ENCODE measurements at places on chromosomes 2 and 18. TPM values are rescaled to one million over a fixed set of nuclear protein-coding genes. Genes with fewer than 3 reads are reported as not detected.

PLCD4 gene
- 1.6 TPM for total RNA-seq

CHN1 gene
- total RNA-seq, result 13.3 TPM

TMEFF2 gene
- not detected for total RNA-seq

CHAC2 gene
- 1.5 TPM for total RNA-seq

OBSL1 gene
- 151 TPM for total RNA-seq

SULT6B1 gene
- not detected for total RNA-seq

IRS1 gene
- 18.8 TPM for total RNA-seq

RASGRP3 gene
- total RNA-seq, result 16.2 TPM

SPDYA gene
- 5.3 TPM for total RNA-seq

CD8A gene
- 3.4 TPM for total RNA-seq

ALPP gene
- not detected for total RNA-seq

GPR55 gene
- total RNA-seq, result not detected

IGFBP5 gene
- 2,105 TPM for total RNA-seq

RIT2 gene
- not detected for total RNA-seq

PAX8 gene
- total RNA-seq, result 2.4 TPM

BCL11A gene
- 0.41 TPM for total RNA-seq

TBR1 gene
- not detected for total RNA-seq

GKN2 gene
- total RNA-seq, result not detected

ZNF385B gene
- 1.9 TPM for total RNA-seq

PROKR1 gene
- total RNA-seq, result not detected

MOGAT1 gene
- total RNA-seq, result not detected

RPRM gene
- not detected for total RNA-seq

KIDINS220 gene
- total RNA-seq, result 113 TPM

NXPH2 gene
- not detected for total RNA-seq

SLC9A2 gene
- total RNA-seq, result 0.71 TPM

ZAP70 gene
- total RNA-seq, result 3.4 TPM

DCDC2C gene
- 6.6 TPM for total RNA-seq

COBLL1 gene
- total RNA-seq, result 64.6 TPM

HOXD1 gene
- total RNA-seq, result 0.71 TPM
